ENCODE measurements at places on chromosomes 7 and 10.

- peak; percentile 69 for ATAC-seq
These were observed 4.4 kb upstream of the MYL7 start for GRCh38 chr7:44145479-44145968.

DNA sequence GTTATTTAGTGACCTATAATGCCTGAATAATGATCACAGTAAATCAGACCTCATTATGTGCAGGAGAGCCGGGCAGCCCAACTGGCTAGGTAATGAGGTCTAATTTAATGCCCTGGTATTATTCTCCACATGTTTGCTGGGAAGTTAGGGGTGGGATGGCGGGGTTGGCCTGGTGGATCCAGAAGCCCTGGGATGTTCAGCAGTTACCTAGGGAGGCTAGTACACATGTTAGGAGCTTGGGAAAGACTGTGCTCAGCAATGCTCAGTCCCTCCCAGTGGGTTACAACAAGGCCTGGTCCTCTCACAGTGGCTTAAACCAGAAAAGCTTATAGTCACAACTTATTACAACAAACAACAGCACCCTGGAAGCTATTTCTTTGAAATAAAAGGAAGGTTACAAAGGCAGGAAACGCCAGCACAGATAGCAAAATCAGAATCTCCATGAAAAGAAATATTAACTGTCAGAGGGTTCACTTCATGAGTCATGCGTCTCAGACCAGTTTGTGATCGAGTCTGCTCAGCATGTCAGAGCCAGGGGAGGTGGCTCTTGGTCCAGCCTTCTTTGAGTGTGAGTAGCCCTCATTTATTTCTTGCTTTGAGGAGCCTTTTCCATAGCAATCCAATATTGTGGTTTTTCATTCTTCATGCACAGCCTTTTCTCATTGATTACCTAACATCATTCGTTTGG is 418.6 kb upstream of the NPVF start:
- no peak for ATAC-seq

GRCh38 chr7:69190025-69190424 is 408.2 kb upstream of the AUTS2 start:
- ATAC-seq: no peak

DNA sequence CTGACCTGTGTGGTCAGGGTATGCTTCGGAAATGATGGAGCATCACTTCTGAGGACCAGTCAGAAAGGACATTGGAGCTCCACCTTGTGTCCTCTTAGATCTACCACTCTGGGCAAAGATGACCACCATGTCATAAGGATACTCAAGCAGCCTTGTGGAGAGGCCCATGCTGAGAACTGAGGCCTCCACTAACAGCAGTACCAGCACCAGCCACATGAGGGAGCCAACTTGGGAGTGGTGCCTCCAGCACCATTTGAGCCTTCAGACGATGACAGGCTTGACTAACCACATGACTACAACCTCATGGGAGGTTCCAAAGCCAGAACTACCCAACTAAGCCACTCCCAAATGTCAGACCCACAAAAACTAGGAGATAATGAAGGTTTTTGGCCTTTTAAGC is 116.0 kb downstream of the NPTX2 start:
- ATAC-seq: no peak

- peak; percentile 91 for ATAC-seq
These were observed 30.5 kb downstream of the CREB5 start for GRCh38 chr7:28442540-28443420.

GRCh38 chr7:44269417-44269816 is 56.0 kb downstream of the CAMK2B start:
- ATAC-seq: no peak

DNA sequence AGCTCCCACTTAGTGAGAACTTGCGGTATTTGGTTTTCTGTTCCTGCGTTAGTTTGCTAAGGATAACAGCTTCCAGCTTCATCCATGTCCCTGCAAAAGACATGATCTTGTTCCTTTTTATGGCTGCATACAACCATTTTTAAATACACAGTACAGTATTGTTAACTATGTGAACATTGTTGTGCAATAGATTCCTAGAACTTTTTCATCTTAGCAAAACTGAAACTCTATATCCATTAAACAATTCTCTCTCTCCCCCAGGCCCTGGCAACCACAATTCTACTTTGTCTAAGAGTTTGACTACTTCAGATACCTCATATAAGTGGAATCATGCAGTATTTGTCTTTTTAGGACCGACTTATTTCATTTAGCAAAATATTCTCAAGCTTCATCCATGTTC is 72.4 kb upstream of the CAPZA2 start:
- no peak for ATAC-seq

GRCh38 chr10:132542819-132543218 is 5.2 kb downstream of the INPP5A start:
- no peak for ATAC-seq

DNA sequence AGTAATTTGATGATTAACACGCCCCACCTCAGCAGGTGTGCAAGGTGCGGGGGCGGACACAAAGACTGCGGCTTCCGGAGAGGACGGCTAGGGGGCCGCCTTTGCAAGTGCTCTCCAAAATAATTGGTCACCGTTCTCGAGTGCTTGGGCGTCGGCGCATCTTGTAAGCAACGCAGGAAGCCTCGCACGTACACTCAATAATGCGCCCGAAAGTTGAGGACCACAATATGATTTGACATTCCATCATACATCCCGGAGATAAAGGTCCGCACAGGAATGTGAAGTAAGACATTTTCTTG is 114.7 kb downstream of the EBF3 start:
- no peak for ATAC-seq

- ATAC-seq: no peak
These were observed 88.5 kb downstream of the ANKRD7 start for GRCh38 chr7:118312966-118313365.

GRCh38 chr7:101125989-101126650 is 784 bp upstream of the SERPINE1 start:
- ATAC-seq: no peak

DNA sequence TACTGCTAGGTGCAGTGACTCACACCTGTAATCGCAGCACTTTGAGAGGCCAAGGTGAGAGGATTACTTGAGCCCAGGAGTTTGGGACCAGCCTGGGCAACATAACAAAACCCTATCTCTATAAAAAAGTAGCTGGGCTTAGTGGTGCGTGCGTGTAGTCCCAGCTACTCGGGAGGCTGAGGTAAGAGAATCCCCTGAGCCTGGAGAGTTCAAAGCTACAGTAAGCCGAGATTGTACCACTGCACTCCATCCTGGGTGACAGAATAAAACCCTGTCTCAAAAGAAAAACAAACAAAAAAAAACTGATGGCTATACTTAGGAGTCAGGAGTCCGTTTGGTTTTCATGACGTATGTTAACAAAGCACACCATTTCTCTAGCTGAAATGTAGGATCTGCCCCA is 2.9 kb downstream of the SGMS1 start:
- no peak for ATAC-seq

GRCh38 chr10:3850999-3851937 is 66.3 kb upstream of the KLF6 start:
- ATAC-seq: no peak

GRCh38 chr7:156895024-156895780 is 2.2 kb upstream of the LMBR1 start:
- ATAC-seq: no peak

- no peak for ATAC-seq
These were observed 1.2 kb downstream of the PTEN start for GRCh38 chr10:87864496-87865059.

DNA sequence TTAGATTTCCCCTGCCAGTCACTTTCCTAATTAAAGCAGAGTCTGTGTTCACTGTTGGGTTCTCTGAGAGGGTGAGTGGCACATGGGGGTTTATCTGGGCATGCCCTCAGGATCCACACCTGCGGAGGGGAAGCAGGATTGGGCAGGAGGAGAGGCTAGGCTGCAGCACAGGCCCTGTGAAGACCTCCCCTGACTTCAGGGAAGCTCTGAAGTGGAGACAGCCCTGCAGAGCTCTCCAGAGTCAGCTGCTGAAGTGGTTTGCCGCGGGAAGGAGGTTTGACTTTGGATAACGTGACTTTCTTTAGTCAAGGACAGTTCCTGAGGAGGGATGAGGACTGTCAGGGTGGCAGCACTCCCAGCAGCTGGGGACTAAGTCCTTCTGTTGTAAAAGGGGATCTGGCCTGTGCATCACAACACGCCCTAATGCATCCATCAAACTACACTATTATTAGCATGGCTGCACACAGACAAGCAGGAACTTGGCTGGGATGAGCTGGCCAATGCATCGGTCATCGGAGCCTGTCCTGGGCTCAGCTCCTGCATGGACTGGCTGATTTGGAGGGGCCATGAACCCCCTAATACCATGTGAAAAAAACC is 50.9 kb upstream of the LEP start:
- ATAC-seq: no peak

GRCh38 chr10:61000769-61001730 is 57.1 kb upstream of the RHOBTB1 start:
- ATAC-seq: peak; percentile 9

GRCh38 chr10:103109821-103110220 is 83.3 kb downstream of the NT5C2 start:
- no peak for ATAC-seq

- no peak for ATAC-seq
These were observed 319.4 kb upstream of the FZD8 start for GRCh38 chr10:35961501-35961900.

GRCh38 chr7:143379611-143380259 is 1.4 kb upstream of the ZYX start:
- ATAC-seq: no peak

DNA sequence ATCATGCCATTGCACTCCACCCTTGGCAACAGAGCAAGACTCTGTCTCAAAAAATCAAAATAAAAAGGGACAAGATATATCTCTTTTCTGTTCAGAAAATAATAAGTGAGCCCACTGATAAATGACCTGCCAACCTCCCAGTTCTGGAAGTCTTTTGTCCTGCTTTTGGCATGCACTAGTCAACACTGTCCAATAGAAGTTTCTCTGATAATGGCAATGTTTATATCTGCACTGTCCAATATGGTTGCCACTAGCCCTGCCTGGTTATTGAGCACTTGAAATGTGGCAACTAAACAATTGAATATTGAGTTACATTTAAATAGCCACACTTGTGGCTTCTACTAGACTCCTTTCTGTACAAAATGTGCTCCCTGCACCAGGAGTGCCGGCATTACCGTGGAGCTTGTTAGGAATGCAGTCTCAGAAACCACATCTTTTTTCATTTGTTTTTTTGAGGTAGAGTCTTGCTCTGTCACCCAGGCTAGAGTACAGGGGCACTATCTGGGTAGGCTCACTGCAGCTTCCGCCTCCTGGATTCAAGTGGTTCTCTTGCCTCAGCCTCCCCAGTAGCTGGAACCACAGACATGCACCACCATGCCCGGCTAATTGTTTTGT is 229.7 kb downstream of the CACNB2 start:
- ATAC-seq: no peak

- ATAC-seq: no peak
These were observed 15.9 kb upstream of the FAM171A1 start for GRCh38 chr10:15387021-15387420.

- no peak for ATAC-seq
These were observed 6.9 kb downstream of the ITPRIP start for GRCh38 chr10:104331208-104331838.

DNA sequence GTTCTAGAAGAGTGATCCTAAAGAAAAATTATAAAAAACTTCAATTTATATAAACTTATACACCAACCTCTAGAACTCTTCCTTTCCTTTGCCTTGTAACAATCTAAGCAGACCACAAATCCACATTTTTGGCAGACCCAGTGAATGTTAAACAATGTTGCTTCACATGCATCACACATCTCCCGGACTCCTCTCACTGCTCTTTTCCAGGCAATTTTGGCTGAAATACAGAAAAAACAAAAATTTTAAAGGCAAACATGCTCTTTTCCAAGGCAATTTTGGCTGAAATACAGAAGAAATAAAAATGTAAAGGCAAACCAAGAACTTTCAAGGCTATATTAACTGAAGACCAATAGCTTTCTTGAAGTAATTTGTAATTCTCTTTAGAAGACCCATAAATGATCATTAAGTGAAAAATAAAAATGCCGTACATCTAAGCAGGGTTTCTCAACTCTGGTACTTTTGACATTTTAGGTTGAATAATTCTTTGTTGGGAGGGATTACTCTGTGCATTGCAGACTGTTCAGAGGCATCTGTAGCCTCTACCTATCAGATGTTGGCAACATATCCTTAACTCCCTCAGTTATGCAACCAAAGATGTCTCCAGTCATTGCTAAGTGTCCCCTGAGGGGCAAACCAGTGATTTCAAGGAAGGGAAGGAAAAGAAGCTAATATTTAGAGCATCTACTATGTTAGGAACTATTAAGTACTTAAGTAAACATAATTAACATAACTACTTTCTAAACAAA is 64.4 kb downstream of the NRBF2 start:
- ATAC-seq: no peak

DNA sequence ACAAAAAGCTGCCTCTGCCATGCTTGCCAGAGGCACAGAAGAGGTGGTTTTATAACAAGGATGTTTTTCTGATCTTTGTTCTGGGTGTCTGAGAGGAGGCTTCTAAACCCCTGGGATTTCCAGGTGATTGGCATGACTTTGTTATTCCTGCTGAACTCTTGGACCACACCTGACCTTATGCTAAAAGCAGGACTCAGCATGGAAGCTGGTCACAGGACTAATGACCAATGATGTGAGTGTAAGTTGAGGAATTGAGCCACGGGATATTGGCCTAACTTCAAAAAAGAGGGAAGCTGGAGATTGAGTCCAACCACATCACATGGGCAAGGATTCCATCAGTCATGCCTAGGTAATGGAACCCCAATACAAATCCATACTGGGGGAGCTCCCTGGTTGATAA is 437.9 kb downstream of the POM121L12 start:
- no peak for ATAC-seq

- no peak for ATAC-seq
These were observed 674.3 kb downstream of the INHBA start for GRCh38 chr7:41028580-41028979.

- no peak for ATAC-seq
These were observed 3.8 kb downstream of the GLI3 start for GRCh38 chr7:42233171-42233570.

DNA sequence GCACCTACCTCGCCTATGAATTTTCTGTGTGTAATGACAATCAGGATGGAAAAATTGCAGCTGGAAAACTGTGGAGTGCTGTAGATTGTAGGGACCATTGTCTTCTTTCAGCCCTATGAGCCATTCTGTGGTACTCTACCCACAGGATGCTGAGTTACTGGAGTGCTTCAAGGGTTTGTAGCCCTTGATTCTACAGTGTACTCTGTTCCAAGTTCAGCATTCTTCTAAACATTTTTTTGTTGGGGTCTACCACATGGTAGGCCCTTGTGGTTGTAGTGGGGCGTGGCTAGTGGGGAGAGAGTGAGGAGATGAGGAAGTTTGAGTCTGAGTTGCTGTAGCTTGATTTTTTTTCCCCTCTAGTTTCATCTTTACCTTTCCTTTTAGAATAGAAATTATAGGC is 33.5 kb downstream of the REEP3 start:
- peak; percentile 64 for ATAC-seq

- ATAC-seq: no peak
These were observed 6.1 kb upstream of the RBM33 start for GRCh38 chr7:155638366-155638765.

Data from activated CD4-positive, CD25-positive, alpha-beta regulatory T cell treated with anti-CD3 and anti-CD28 coated beads, Interleukin-2, amount 50 U/mL, for 24 hours (primary cell).